Stimulated activated CD8-positive, alpha-beta memory T cell treated with anti-CD3 and anti-CD28 coated beads, Interleukin-15, amount 100 ng/mL, for 24 hours (primary cell): ENCODE measurements at places on chromosomes 3 and 15.

DNA sequence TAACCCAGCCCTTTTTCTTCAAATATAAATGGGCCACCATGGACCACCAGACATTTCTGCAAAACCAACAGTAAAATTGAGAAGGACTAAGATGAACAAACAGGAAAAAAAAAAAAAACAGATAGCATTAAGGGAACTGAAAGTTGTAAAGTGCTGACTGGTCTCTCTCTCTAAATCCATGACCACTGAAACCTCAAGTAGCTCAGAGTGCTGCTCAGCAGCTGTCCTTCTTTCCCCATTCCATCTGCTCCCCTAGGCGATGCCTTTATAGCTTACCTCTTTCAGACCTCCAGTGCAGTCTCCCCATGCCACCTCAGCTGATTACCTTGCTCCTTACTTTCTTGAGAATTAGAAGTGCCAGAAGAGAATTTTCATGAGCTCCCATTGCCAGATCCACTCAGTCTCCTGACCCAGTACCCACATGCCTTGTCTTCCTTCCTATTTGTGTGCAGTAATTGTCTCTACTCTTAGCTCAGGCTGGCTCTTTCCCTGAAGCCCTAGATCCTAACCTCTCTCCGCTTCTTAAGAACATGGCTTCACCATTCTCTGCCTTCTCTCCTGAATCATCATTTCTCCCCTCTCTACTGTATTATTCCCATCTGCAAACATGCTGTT lies 23.9 kb upstream of the XIRP1 start:
- no peak for DNase-seq

- no peak for DNase-seq
Observed at GRCh38 chr15:57686657-57687056, 19.9 kb upstream of the POLR2M start.

DNA sequence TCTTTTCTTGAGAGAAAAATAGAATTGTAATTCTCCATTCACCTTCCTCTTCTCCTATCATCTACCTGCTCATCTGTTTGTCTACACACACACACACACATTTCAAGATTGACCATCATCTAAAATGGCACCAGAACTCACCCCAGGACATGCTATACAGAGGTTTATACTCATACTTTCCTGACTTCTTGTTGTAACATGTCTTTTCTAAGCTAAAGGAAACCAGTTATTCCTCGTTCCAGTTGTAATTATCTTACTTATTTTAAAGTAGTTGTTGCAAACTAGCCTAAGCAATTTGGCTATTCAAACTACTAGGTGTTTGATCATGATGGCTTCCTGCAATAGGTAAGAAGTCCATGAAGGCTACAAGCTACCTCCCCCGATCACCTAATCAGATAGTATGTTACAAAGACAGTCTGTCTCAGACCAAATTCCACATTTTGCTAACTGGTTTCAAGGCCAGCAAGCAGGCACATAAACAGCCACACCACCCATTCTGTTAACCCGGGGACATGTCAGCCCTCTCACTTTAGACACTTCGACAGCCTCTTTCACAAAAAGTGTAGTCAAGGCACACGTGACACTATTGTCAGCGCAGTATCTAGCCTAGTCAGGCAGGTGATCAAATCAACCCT lies 189.7 kb downstream of the SHQ1 start:
- no peak for DNase-seq

DNA sequence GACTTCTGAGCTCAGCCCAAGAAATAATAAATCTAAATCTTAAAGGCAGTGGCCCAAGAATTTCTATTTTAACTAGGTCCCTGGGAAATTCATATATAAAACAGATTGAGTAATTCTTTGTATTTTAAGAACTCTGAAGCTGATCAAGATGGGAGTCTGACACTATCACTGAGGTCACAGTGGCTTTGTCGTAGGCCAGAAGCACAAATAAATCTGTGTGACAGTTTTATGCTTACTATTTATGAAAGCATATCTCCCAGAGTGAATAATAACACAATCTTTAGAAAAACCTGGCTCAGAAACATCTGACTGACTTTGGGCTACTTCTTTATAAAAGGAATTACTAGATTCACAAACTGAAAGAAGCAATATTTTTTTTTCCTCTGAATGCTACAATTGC lies 51.9 kb downstream of the SLITRK3 start:
- DNase-seq, result no peak

DNA sequence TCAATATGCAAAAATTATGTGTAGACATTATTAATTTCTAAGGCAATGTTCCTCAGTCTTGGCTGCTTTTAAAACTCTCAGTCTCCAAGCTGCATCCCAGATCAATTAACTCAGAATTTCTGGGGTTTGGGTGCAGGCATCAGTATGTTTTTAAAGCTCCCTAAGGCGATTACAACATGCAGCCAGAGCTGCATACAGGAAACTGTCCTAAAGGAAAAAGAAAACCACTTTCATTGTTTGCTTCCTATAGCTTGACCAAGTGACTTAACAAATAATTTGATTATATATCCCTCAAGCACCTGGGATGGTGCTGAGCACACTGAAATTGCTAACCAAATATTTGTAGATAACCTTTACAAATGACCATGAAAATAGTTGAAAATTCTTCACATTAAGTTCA lies 194.7 kb downstream of the DTWD1 start:
- DNase-seq, result no peak

DNA sequence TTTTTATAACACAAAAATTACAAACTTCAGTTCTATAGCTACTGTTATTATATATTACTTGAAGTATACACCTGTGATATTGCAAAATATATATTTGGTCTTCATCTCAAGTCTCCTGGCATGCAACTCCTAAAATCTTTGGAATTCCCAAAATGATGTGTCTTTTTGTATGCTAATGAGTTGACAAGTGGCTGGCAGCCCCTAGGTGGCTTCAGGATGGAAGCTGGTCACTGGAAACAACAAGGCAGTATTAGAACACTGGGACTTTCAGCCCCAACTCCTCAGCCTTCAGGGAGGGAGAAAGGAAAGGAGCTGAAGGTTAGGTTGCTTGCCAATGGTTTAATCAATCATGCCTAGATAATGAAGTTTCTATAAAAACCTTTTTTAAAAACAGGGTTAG lies 112.0 kb downstream of the SCAPER start:
- no peak for DNase-seq

GRCh38 chr3:180617049-180617448 lies 15.1 kb downstream of the TTC14 start:
- DNase-seq, result no peak

- no peak for DNase-seq
Observed at GRCh38 chr3:40800343-40800742, 275.6 kb downstream of the ZNF621 start.

- DNase-seq, result no peak
Observed at GRCh38 chr3:53179580-53179979, 18.6 kb downstream of the PRKCD start.

GRCh38 chr3:197598404-197598980 lies 42.7 kb upstream of the BDH1 start:
- DNase-seq, result no peak

DNA sequence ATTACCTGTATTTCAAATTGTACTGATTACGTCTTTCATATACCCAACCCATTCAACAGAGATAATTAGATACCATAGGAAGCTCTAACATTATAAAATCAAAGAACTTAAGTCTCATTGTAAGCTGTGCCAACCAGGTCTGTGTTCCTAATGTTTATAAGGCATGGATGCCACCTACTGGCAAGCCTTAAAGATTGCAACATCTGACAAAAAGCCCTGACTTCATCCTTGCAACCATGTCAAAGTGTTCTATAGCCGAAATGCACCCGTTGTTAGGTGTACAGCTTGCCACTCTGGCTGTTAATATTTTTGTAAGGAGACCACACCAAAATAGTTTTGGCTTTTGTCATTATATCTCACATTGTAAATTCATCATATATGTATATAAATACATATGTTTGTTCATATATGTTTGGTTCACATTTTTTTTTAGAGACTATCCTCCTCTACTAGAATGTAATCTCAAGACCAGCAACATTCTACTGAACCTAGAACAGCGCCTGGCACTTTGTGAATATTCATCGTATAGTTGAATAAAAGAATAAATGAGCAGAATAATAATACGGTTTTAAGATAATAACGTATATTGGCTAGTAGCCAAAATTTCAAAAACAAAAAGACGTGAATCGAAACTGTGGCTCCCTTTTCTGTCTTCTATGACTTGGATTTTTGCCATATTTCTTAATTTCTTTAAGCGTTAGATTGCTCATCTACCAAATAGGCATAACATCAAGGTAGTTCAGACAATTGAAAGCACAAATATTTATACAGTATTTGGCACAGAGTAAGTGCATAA lies 258.1 kb downstream of the TBL1XR1 start:
- DNase-seq, result no peak

GRCh38 chr3:149199474-149199873 lies 22.2 kb downstream of the CP start:
- DNase-seq, result no peak
